ELF-1 (cell line): ENCODE measurements at places on chromosomes 13 and 19.

- peak; percentile 17 for DNase-seq
These were observed 28.2 kb upstream of the GPI start for GRCh38 chr19:34336781-34337271.

DNA sequence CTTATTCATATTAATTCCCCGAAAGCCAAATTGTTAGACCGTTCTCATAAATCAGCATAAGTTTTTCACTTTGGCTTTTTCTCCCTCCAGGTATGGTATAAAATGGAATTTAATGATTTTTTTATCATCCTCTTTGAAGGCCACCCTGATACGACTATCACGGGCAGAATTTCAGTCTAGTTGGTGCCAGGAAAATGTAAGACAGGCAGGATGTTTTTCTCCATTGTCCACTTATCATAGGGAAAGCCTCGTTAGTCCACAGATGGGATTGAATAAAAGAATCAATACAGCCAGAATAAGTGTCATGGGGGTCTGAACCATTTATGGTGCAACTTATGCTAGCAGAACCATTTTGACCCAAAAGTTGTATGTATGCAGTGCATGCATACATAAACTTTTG lies 566.0 kb upstream of the ARGLU1 start:
- no peak for DNase-seq

DNA sequence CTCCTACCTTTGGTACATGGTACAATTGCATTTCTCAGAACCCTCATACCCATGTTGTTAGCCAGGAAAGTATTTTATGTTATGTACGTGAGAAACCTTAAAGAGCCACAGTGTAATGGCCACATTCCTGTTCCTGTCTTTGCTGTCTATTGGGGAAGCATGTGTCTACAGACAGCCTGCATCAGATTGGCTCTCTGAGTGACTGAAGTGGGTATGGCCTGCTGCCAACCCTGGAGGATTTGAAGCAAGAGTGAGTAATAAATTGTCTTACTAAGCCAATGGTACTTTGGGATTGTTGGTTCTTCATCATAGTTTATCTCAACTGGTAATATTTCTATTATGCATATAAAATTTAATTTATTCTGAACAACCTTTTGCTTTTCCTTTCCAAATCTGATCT lies 574.1 kb downstream of the LMO7 start:
- no peak for DNase-seq

GRCh38 chr13:32754179-32754578 lies 167.9 kb downstream of the PDS5B start:
- no peak for DNase-seq

GRCh38 chr13:24112791-24113190 lies 47.7 kb upstream of the SPATA13 start:
- no peak for DNase-seq

- DNase-seq: no peak
These were observed at the start of gene OR10H5 for GRCh38 chr19:15787611-15788155. TSS of gene OR10H5 (plus strand) at chr19:15787661. CDS start at chr19:15794049, 6,388 bp downstream.

GRCh38 chr13:26019881-26020870 lies 31.6 kb downstream of the SHISA2 start:
- no peak for DNase-seq

- peak; percentile 32 for DNase-seq
These were observed 17.7 kb upstream of the SEMA6B start for GRCh38 chr19:4577020-4577782.

DNA sequence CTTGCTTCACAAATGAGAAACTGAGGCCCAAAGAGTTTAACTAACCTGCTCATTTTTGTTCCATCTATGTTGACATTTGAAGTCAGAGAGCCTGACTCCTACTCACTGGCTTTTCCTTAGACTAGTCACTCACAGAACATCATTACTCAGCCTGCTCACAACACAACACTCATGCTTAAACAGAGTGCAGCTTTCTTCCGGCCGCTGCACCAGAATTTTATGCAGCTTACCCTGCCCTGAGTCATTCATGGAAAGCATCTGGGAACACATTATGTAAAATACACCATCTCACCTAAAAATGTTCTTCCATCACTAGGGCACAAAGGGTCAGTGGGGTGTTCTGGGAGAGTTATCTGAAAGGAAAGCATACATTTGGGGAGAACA lies 303.4 kb downstream of the SPRY2 start:
- DNase-seq: no peak

- DNase-seq: peak; percentile 77
These were observed 154.1 kb upstream of the MIR17HG start for GRCh38 chr13:91193358-91193757.

DNA sequence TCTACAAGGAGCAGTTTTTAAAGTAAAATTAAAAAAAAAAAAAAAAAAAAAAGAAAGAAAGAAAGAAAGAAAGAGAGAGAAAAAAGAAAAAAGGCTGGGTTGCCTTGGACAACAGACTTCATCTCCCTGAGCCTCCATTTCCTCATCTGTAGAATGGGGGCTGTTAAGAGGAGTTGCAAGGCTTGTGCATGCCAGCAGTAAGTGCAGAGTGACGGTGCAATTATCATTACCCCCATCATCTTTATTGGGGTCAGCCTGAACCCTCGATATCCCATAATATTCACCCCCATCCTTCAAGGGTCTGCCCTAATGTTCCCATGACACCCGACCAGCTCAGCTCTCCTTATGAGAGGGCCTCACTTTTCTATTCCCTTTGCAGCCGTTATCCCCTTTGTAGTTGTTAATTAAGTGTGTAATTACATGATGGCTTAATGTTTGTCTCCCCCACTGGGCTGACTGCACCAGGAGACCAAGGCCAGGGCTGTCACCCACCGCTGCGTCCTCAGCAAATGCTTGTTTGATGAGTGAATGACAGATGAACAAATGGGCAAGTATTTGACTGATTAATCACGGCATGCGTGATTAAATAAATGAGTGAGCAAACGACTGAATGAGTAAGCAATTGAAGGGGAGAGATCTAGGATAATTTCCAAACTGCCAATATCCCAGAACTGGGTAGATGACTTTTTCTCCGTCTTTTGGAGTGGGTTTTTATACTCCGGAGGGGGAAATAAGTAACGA lies 10.1 kb downstream of the FOSB start:
- DNase-seq: no peak

DNA sequence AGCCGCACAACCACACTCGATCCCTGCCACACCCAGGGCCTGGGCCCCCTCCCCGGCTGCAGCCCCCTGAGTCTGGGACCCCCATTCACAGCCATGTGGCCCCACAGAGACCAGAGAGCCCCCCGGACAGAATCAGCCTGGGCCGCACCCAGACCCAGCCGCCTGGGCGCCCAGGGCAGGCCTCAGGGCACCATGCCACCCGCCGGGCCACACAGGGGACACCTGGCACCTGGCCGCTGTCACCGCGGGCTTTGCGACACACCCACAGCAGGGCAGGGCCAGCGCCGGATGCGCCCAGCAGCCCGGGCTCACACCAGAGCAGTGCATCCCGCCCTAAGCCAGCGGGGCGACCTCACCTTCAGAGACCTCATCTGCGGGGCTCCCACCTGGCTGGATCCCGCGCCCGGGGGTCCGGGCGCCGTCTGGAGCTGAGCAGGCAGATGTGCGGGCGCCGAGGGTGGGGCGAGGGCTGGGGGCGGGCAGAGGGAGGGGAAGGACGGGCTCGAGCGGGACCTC lies 443 bp downstream of the TBXA2R start:
- DNase-seq: no peak

- DNase-seq: peak; percentile 92
These were observed 11.0 kb downstream of the ZNF552 start for GRCh38 chr19:57803594-57804325.

- DNase-seq: peak; percentile 42
These were observed 111.9 kb downstream of the COL4A2 start for GRCh38 chr13:110418944-110419343.
